ENCODE measurements at places on chromosomes 5 and 9.
A peak's percentile ranks its signal among the peaks of the same experiment; 100 is the strongest.

- DNase-seq: no peak
Measured at GRCh38 chr5:74945561-74946165, 79.5 kb upstream of the FAM169A start.

GRCh38 chr9:124011460-124012301 lies at the start of gene LHX2:
TSS of gene LHX2 (plus strand) at chr9:124011768. CDS start at chr9:124012349, 581 bp downstream.
- no peak for DNase-seq

DNA sequence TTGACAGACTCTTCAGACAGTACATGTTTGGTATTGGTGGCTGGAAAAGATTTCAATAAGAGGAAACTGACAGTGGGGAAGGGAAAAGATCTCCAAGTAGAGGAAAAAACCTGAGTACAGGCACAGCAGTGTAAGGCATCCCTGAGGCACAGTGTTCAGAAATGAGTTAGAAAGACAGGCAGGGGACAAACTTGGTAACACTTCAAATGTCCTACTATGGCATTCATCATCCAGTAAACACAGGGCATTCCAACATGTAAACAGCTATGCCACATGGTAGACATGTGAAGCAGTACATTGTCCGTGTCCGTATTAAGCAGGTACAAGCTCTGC lies 45.0 kb upstream of the NR5A1 start:
- DNase-seq: no peak

DNA sequence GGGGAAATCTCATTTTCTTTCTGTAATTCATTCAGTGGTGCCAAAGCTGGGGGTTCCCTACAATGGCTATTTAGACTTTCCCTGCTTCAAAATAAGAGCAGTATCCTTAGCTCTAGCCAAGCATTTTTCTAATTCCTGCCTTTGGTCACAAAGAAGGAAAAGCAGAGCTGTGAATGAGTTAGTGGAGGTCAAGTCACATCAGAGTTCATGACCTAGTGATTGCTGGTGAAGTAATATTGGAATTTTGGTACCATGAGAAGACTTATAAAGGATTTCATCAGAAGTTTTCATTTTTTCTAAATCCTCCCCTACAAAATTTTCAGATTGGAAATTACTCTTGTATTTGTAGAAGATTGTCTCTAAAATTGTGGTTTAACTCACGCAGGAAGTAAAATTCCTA lies 28.0 kb downstream of the DNAJC21 start:
- no peak for DNase-seq

DNA sequence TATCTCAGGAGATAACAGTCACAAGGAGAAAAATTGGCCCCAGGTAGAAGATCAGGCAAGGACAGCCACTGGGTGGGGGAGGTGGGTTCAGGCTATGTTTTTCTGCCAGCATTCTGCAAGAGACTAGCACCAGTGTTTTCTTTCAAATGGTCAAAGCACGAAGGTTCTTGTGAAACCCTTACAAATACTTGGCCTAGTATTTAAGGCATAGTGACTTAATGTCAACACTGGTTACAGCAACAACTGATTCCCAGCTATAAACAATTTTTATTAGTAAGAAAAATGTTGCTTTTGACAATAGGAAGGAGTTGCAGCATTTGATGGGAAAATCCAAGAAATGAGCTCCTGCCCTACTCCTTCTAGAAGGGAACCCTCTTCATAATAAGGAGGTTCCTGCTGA lies 349.6 kb downstream of the SLIT3 start:
- no peak for DNase-seq

GRCh38 chr9:114538241-114538640 lies 33.0 kb upstream of the WHRN start:
- peak; percentile 34 for DNase-seq

DNA sequence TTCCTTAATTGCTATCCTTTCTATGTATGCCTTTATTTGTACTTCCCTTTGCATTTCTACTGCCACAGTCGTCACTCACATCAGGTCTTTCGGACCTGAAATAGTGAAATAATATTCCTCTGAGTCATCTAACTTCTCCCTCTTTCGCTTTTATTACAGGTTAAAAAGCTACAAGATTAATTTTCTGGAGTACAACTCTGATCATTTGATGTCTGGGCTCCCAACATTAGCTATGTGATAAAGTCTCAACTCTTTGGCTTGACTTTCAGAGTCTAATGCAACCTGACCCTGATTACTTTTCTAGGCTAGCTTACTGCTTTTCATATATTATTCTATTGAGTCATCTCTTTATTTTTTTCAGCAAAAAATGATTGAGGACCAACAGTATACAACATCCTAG lies 638.8 kb upstream of the WWC1 start:
- no peak for DNase-seq

DNA sequence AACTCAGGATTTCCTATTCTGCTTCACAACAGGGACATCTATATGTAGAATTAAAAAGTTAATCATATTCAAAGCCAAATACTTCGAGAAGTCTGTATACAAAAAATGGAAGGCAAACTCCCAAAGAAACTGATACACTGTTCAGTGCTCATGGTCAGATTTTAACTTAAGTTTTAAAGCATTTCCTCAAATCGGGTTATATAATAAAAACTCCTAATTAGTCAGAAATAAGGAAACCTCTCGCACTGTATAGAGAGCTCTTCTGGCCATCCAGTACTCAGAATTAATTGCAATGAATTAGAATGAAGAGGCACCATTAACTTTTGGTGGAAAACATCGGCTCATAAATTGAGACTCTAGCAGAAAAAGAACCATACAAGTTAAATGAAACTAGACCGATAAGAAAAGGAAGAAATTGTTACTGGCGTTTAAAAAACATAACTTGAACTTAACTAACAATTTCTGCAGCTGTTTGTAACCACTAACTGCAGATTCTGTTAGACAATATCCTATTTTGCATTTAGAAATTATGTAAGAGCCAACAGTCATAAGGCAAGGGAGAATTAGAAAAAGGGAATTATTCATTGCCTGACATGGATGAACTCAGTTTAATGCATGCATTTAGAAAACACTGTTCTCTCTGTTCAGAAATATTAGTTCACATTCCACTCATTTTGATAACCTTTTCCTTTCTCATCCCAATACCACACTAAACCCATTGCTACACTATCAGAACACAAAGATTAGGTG lies 96.6 kb downstream of the FNBP1 start:
- no peak for DNase-seq

GRCh38 chr9:81595887-81596543 lies 93.3 kb downstream of the TLE1 start:
- no peak for DNase-seq

GRCh38 chr9:12604164-12604821 lies 88.9 kb upstream of the TYRP1 start:
- no peak for DNase-seq

- no peak for DNase-seq
Measured at GRCh38 chr5:174097486-174098185, 52.1 kb downstream of the NSG2 start.

GRCh38 chr5:135106610-135107471 lies 72.8 kb upstream of the PITX1 start:
- DNase-seq: no peak

DNA sequence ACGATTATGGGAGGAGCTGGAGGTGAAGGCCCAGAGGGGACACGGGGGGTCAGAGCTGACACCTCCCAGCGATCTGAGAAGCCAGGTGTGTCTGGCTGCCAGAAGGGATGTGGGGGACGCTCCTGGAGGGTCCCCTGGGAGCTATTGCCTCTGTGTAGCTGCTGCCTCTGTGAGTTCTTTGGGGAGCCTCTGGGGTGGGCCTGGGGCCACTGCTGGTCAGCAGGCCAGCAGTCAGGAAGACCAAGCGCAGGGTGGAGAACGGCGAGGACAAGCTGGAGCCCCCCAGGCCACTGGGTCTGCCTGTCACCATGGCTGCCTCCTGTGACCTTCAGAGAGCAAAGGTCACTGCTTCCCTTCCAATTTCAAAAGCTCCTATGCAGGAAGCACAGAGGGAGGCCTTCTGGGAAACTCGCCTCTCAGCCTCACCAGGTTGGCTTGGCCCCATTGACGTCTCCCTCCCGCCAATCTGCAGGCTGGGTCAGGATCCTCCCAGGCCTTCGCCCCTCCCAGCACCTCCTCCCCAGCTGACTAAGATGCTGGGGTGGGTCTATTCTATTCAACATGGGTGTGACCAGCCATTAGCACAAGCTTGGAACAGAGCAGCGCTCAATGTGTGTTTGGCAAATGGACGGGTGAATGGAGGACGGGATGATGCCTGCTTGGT lies 126.4 kb downstream of the GAPVD1 start:
- DNase-seq: no peak

- no peak for DNase-seq
Measured at GRCh38 chr5:89582768-89583339, 699.9 kb upstream of the MEF2C start.
